ENCODE measurements at places on chromosomes 2 and 18.

DNA sequence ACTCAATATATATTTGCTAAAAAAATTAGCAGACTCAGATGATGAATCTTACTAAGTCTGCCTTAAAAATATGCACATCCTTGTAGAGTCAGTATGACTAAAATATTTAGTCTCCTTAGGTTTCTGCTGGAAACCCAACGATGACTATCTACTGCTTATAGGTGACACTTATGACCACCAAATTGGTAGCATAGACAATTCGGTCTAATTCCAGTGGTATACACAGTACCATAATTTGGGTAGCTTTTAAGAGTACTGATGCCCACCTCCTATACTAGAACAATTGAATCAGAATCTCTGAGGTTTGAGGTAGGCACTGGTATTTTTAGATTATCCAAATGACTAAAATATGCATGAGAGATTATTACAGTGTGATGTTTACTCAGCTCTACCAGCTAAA lies 740.8 kb upstream of the ZEB2 start:
- DNase-seq, result no peak

GRCh38 chr18:54860941-54861340 lies 32.7 kb downstream of the RAB27B start:
- no peak for DNase-seq

DNA sequence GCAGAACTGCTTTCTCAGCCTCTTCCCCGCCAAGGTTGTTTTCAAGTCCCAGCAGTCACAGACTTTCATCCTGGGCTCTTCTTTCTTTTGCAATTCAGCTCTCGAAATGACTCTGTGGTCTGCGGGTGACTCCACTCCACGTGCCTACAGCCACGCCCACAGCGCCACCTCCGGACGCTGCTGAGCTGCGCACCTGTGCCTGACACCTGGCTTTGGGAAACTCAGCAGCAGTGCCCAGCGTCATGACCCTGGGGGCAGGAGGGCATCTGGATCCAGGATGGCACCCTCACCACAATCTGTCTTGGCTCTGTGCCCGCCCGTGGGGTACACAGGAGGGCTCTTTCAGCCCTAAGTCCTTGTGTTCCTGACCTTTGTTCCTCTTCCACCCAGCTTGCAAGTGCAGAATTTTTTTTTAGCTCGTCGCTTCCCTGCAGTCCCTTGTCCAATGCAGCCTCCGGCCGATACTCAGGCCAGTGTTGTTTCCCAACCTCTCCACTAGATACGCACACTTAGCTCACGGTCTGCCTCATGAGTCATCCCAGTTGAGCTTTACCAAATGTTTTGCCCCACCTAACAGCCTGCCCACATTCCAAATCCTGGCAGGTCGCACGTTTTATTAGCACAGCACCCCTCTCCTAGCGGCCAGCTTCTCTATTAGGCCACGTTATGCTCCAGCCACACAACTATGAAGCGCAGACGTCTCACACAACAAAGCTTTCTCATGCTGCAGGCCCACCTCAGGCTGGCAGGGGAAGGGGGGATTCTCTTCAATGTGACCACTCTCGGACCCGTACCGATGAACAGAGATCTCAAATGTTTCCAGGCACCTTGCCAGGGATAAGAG lies 6.5 kb upstream of the CAPN10 start:
- no peak for DNase-seq

DNA sequence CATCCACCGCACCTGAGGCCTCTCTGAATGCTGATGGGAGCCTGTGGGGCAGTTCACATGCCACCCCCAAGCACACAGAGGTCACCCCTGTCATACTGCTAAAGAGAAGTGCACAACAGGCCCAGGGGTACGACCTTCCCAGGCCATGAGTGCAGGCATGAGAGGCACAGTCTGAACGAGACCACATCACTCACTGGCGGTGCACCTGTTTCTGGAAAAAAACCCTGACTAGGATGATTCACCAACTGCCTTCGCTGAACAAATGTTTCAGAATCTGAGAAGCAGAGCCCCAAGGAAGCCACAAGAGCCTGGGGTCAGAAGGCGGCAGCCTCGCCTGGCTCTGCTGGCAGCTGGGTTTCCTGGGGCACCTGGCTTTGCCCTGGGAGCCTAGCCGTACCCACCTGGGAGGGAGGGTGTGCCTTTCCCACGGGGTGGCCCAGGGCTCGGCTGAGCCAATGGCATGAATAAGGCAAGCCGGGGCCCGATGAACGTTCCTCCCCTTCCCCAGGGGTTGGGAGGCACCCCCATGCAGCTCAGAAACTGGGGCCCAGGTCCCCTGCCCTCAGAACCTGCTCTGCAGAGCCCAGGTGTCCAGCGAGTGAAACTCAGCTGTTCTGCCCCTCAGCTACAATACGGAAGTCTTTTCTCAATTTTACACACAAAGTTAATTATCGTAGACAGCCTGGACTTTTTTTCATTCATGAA lies 73.8 kb downstream of the HDAC4 start:
- no peak for DNase-seq

DNA sequence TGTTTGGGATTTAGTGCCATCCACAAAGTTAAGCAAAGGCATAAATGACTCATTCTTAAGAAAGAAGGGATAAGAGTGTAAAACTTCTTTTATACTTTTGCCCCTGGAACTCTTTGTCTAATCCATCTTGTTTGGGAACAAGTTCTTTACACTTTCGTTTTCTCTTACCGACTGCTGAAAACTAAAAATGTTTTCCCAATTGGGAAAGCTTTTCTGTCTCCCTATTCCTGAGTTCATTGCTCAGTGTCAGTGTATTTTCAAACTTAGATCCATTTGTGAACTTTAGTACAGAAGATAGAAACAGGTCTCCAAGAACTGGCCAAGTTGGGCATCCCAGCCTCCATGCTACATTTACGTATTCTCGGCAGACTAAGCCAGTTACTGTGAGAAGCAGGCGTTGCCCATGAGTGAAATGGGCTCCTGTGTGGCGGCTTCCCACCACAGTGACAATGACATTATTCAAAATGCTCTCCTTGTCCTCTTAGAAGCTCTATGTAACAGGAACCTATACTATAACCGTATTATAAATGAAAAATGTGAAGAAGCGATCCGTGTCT lies 51.7 kb downstream of the TGOLN2 start:
- DNase-seq, result no peak

GRCh38 chr2:47072728-47073191 lies 82.3 kb downstream of the STPG4 start:
- no peak for DNase-seq

- DNase-seq, result no peak
These were observed 64.3 kb upstream of the CAB39 start for GRCh38 chr2:230648356-230648755.

DNA sequence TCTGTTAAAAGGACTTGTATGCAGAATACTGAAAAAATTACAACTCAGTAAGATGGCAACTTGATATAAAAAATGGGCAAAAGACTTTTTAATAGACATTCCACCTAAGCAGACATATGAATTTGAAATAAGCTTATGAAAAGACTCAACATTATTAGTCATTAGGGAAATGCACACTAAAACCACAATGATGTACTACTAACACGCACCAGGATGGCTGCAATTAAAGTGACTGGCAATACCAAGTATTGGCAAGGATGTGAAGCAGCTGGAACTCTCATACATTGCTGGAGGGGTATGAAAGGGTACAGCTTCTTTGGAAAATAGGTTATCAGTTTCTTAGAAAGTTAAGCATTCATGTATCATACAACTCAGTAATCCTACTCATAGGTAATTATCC lies 3.2 kb upstream of the ENOSF1 start:
- no peak for DNase-seq

DNA sequence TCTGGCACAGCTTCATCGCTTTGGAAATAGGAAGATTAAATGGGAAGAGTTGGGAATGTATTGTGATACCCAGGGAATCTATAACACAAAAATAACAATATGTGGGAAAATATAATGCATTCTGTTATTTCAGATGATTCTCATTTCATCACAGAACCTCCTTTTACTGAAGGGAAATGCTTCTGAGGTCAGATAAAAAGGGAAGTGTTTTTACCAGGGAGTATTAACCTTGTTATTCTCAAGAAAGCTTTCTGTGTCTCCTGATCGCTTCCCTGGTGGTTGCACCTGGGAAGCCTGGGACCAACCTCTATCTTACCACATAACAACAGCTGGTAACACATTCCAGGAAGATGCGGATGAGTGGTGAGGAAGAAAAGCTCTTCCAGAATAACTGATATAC lies 47.2 kb downstream of the SCG2 start:
- DNase-seq, result no peak

DNA sequence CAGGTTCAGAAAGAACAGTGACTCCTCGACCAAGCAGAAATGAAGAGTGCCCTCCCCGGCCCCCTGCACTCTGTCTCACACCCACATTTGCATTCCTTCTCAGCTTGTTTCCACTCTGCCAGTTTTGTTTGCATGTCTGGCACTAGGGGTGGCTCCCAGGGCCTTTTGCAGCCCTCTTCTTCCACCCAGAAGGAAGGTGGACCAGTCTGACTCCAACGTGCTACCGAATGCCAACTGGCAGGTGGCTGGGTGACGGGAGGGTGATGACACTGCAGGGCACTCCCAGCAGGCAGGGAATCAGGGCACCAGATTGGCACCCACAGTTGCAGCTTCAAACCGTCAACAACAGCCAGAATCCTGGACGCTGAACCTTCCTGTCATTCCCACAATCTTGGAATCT lies 371.1 kb downstream of the TXNL1 start:
- no peak for DNase-seq

DNA sequence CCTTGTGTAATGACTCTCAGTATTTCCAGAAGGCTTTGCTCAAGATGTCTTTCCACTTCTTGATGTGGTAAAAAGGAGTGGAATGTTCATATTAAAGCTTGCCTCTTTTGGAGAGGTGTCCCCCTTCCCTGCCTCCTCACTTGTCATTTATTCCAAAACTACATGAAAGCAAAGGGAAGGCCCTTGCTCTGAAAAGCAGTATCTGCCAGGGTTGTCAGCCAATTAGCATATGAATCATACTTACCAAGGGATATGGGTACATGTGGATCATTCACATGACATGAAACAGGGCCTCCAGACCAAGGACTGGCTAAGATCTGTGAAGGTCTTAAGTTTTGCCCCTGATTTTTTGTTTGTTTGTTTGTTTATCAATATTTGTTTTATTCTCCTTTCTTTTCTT lies 31.3 kb downstream of the ANXA4 start:
- no peak for DNase-seq

- DNase-seq, result no peak
These were observed 272.5 kb downstream of the GALR1 start for GRCh38 chr18:77522051-77522675.

DNA sequence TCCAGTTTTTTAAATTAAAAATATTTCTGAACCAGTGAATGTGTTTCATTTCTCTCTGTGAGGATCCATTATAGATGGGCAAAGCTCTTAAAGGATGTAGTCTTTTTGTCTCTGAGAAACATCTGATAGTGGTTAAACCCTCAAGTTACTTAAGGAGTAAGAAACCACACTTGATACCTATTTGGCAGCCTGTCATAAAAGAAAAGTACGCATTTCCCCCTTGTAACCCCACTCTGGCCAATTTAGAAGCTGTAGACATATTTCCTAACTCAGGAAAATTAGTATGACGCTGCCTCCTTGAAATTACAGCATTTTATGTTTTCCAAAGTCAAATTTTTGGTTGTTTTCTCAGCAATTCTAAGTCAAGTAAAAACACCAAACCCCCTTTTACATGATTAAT lies 2.0 kb downstream of the STAT4 start:
- DNase-seq, result no peak

- no peak for DNase-seq
These were observed 111.7 kb downstream of the SH3BP4 start for GRCh38 chr2:235063471-235063961.

DNA sequence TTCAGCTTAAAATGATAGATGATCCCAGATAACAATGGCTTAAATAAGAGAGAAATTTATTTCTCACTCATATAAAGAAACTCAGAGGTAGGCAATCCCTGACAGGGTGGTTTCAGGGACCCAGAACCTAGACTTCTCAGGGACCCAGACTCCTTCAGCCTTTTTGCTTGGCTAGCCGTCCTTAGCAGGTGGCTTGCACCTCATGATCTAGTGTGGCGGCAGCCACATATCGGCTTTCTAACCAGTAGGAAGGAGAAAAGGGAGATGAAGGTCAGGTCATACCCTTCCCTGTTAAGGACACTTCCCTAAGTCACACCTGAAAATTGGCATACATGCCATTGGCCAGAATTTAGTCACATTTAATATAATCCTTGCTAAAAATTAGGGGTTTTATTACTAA lies 18.4 kb downstream of the VSNL1 start:
- no peak for DNase-seq

- no peak for DNase-seq
These were observed 956.2 kb upstream of the LRATD1 start for GRCh38 chr2:13676269-13676668.

DNA sequence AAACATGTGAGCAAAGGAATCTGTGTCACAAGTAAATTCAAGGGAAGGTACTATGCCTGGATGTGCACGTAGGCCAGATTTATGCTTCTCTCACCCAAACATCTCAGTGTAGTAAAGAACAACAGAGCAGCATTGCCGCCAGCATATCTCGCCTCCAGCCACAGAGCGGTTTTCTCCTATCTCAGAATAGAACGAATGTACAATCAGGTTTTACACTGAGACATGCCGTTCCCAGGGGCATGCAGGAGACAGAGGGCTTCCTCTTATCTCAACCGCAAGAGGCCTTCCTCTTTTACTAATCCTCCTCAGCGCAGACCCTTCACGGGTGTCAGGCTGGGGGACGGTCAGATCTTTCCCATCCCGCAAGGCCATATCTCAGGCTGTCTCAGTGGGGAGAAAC lies 175.3 kb downstream of the RPIA start:
- no peak for DNase-seq

DNA sequence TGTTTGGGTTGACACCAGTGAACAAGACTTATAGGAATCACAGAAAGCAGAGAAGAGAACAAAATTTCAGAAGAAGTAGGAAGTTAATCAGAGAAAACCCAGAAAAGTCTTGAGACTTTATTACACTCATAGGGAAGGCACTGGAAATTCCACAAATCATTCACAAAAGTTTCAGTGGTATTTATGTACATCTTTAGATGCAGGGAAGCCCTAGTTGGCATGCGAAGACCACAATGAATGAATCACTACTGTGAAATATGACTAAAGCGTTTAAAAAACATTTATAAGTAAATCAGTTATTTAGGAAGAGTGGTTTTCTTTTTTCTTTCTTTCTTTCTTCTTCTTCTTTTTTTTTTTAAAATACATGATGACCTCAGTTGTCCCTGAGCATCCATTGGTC lies 105.1 kb downstream of the NUP35 start:
- no peak for DNase-seq

- no peak for DNase-seq
These were observed 33.2 kb upstream of the GRHL1 start for GRCh38 chr2:9918275-9918674.

GRCh38 chr2:3168230-3168891 lies 209.3 kb downstream of the EIPR1 start:
- DNase-seq, result no peak

GRCh38 chr2:67503066-67503795 lies 106.1 kb downstream of the ETAA1 start:
- DNase-seq, result no peak

GRCh38 chr2:234425639-234426603 lies 71.0 kb downstream of the ARL4C start:
- DNase-seq, result no peak

- DNase-seq, result no peak
These were observed 1.3 kb downstream of the PTMA start for GRCh38 chr2:231709636-231709980.

- no peak for DNase-seq
These were observed 56.2 kb downstream of the STRADB start for GRCh38 chr2:201507725-201508124.
